ENCODE measurements at places on chromosomes 7 and 10. TPM values are rescaled to one million over a fixed set of nuclear protein-coding genes. Genes with fewer than 3 reads are reported as not detected.

The NKX2-3 gene
- not detected for total RNA-seq

- DNase-seq, result no peak
- peaks cover 18% of the 10 kb centered on the region for H3K4me1 ChIP-seq
- no peak overlapping the region for H3K27ac ChIP-seq
- no peaks in the 10 kb centered on the region for H3K27me3 ChIP-seq
- no peaks in the 10 kb centered on the region for H3K36me3 ChIP-seq
- H3K4me3 ChIP-seq, result no peak overlapping the region
Measured at GRCh38 chr7:136131304-136131630, 154.1 kb upstream of the MTPN start.

The AGAP6 gene
- 18.5 TPM for total RNA-seq

- peaks cover 3% of the 10 kb centered on the region for H3K4me1 ChIP-seq
- no peak overlapping the region for H3K27ac ChIP-seq
- no peak overlapping the region for H3K4me3 ChIP-seq
- peaks cover 64% of the 10 kb centered on the region for H3K27me3 ChIP-seq
- no peaks in the 10 kb centered on the region for H3K36me3 ChIP-seq
- DNase-seq, result no peak
Measured at GRCh38 chr7:27203365-27203953, 3.6 kb upstream of the HOXA13 start.

GRCh38 chr10:97889461-97890265, 40.0 kb downstream of the GOLGA7B start:
- H3K36me3 ChIP-seq, result no peaks in the 10 kb centered on the region
- H3K27ac ChIP-seq, result no peak overlapping the region
- H3K4me3 ChIP-seq, result no peak overlapping the region
- peaks cover 4% of the 10 kb centered on the region for H3K4me1 ChIP-seq

DNA sequence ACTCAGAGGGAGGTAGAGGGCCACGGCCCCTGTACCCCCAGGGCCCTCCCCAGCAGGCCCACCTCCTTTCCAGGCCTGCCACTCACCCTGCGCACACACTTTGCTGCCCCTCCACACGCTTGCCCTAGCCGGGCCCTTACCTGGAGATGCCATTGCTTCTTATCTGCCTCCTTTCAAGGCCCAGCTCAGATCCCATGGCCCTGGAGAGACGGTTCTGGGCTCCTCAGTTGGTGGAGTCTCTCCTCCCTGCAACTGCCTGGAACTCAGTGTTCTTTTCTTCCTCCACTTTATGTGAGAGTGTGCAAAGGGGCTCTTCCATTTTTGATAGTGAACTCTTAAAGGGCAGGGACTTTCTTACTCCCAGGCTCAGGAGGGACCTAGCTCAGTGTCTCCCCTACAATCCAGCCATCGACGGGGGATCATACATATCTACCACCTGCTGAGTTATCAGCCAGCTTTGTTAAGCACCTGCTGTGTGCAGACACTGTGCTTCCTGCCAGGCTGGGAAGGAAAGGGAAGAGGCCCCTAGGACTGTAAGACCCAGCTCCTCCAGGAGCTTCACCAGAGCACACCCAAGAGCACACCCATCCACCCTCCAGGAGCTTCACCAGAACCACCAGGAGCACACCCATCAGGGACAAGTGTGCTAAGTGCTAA, 89.3 kb upstream of the MACROH2A2 start:
- no peak for DNase-seq
- H3K27ac ChIP-seq, result no peak overlapping the region
- H3K36me3 ChIP-seq, result no peaks in the 10 kb centered on the region
- H3K4me1 ChIP-seq, result peaks cover 5% of the 10 kb centered on the region

- H3K27ac ChIP-seq, result no peak overlapping the region
- no peaks in the 10 kb centered on the region for H3K36me3 ChIP-seq
- DNase-seq, result no peak
- peaks cover 1% of the 10 kb centered on the region for H3K4me1 ChIP-seq
- no peak overlapping the region for H3K4me3 ChIP-seq
- H3K27me3 ChIP-seq, result no peaks in the 10 kb centered on the region
Measured at GRCh38 chr10:60962946-60963345, 19.0 kb upstream of the RHOBTB1 start.

- no peaks in the 10 kb centered on the region for H3K4me1 ChIP-seq
- DNase-seq, result no peak
- no peak overlapping the region for H3K4me3 ChIP-seq
- H3K36me3 ChIP-seq, result no peaks in the 10 kb centered on the region
Measured at GRCh38 chr7:122188785-122189184, 44.7 kb upstream of the AASS start.

The STAG3 gene
- 1.1 TPM for total RNA-seq
